ENCODE measurements at places on chromosomes 1 and 21.

DNA sequence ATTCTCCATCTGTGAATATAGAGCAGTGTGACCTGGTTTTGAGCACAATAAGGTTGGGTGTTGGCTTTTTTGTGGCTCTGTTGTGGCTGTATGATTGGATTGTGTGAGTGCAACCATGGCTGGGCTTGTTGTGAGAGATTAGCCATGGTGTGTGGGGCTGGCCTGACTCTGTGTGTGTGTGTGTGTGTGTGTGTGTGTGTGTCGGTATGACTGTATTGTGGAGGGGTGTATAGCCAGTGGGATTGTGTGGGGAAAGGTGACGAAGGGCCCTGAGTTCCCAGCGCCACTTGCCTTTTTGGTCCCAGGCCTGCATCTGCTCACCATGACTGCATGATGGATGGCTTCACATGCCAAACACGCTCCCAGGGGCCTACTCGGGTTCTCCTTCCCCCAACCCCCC, 5.9 kb upstream of the SLC6A9 start:
- DNase-seq, result no peak

- peak; percentile 44 for DNase-seq
Measured at GRCh38 chr1:226677027-226678020, 61.8 kb downstream of the ITPKB start.

GRCh38 chr1:53591924-53592323, 132.7 kb downstream of the DMRTB1 start:
- DNase-seq, result no peak

GRCh38 chr1:15639262-15639661, 22.0 kb downstream of the DDI2 start:
- DNase-seq, result no peak

DNA sequence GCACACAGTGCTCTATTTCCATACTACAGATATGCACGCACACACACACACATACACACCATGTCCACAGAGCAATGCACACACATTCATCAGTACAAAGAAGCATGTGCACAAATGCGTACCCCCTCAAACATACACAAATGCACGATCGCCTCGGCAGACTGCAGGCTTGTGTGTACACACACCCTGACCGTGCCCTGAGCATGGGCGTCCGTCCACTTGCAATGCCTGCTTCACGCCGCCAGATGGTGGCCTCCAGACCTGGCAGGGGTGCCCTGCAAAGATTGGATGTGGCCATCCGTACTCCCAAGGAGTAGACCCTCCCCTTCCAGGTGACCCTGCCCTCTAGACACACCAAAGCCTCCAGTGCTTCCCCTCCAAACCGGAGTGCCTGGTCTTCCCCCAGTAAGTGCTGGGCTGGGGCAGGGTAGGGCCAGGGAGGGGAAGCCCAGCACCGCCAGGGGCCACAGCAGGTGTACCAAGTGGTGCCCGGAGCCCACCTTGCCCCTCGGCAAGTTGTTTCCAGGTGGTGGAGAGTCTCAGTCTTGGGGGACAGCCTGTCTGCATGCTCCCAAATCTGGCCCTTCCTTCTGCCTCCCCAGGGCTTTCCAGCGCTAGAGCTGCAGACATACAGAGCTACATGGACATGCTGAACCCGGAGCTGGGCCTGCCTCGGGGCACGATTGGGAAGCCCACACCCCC, 20.6 kb downstream of the ESPN start:
- DNase-seq, result no peak

DNA sequence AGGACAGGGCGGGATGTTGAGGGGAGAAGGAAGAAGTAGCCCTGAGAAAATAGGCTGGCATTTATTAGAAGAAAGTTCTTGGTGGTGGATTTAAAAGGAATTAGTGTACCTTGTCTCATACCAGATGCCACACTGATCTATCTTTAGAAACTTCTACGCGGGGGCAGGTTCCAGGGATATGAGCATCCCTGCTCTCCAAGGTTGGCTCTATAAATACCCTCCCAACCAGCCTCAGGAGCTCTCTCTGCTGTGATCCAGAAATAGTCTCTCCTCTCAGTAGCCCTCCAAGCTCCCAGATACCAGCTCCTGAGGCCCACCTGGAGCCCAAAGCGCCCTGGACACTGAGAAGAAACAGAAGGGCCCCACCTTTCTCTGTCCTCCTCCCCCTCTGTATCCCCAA, 128.3 kb upstream of the TNR start:
- DNase-seq, result no peak

- no peak for DNase-seq
Measured at GRCh38 chr1:44857446-44857845, 14.4 kb upstream of the PTCH2 start.

DNA sequence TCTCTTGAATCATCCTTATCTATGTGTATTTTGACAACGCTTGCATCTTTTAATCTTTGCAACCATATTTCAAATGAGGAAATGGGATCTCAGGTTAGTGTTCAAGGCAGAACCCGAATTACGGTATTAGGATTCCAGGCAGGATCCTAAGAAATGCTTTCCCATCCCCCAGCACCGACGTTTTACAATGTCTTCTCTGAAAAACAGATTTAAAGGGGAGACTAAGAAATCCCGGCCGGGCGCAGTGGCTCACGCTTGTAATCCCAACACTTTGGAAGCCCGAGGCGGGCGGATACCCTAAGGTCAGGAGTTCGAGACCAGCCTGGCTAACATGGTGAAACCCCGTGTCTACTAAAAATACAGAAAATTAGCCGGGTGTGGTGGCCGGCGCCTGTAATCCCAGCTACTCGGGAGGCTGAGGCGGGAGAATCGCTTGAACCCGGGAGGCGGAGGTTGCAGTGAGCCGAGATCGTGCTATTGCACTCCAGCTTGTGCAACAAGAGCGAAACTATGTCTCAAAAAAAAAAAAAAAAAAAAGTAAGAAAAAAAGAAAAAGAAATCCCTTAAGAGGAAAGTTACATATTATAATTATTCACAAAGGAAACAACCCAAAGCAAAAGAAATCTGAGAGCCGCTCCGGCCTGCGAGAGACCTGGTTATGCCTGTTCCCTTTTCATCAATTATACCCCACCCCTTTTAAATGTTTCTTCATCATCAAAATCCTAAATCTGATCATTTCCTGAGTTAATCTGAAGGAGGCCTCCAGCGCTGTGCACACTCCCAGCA, 801 bp upstream of the GORAB start:
- DNase-seq, result no peak

DNA sequence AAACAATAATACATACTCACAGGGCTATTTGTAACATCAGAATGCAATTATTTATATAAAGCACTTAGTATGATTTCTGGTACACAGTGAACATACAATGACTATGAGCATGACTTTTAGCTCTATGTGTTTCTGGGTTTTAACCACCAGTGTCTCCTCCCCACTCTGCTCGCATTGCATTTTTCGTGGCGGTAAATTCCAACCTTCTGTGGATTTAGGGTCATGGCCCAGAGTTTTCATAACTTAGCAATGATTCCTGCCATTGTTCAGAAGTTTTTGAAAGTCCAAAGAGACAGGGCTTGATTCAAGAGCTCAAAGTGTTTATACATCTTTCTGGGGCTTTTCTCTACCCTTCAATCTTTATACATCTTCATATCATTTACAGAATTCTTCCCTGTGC, 191.3 kb downstream of the BACH1 start:
- no peak for DNase-seq

DNA sequence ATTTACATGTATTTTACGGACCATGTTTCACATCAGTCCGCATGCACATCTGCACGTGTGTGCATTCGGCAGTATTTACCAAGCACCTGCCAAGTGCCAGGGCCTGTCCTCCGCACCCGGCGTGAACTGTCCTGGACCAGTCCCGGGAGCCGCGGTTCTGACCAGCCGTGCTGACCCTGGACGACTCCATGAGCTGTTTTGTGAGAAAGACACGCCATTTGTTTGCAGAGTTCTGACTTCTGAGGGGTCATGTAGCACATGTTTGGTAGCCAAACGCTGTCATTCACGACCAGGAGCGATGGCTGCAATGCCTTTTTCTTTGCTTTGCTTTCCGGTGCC, 3.3 kb upstream of the OLIG2 start:
- DNase-seq, result no peak

DNA sequence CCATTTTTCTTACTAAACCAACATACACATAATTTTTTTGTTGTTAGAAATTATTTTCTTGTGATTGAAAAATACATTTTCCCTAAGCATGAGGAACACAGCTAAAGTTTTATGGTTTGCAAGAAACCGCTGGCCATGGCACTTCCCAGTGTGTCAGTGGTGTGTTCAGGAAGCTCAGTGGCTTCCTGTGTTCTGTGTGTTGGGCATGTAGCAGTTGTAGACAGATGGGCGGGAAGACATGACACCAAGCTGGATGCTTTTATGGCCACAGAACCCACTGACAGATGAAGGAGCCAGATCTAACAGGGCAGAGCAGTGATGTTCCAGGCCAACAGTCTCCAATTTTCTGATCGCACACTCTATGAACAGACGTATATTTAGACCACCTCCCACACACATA, 119.8 kb downstream of the GALNT2 start:
- DNase-seq, result no peak

DNA sequence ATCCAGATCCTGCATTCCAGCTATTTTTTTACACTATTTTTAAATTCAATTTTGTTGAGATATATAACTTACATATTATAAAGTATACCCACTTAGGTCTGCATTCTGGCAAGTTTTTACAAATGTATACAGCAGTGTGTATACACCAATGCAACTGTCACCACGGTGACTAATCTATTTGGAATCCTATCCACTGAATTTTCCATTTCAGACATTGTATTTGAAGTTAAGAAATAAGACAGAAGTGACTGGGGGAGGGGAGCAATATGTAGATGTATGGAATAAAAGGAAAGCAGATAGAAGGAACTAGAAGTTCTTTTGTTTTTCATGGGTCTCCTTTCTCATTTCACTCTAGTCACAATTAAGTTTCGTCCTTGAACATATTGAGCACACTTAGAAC, 431.5 kb upstream of the CHRM3 start:
- DNase-seq, result no peak

DNA sequence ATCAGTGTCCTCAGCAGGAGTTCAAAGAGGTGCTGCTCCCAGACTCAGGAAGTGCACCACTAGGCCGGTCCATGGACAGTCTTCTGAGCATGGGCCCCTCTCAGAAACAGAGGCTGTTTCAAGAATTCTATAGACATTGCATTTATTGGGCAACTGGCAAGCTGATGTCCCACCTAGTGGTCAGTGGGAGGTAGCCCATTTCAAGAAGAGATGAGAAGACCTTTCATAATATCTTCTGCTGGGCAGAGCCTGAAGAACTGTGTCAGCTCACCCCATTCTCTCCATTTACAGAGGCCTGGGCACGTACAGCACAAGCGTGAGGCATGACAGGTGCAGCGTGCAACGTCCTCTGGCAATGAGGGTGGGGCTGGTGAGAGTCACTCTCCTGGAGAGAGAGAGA, 216.0 kb downstream of the DYRK1A start:
- DNase-seq, result peak; percentile 39

- no peak for DNase-seq
Measured at GRCh38 chr1:31650161-31651088, 5.7 kb upstream of the PEF1 start.

GRCh38 chr1:194279975-194280374, 1093.6 kb upstream of the B3GALT2 start:
- no peak for DNase-seq

- no peak for DNase-seq
Measured at GRCh38 chr1:119587341-119587740, 60.7 kb downstream of the ZNF697 start.

DNA sequence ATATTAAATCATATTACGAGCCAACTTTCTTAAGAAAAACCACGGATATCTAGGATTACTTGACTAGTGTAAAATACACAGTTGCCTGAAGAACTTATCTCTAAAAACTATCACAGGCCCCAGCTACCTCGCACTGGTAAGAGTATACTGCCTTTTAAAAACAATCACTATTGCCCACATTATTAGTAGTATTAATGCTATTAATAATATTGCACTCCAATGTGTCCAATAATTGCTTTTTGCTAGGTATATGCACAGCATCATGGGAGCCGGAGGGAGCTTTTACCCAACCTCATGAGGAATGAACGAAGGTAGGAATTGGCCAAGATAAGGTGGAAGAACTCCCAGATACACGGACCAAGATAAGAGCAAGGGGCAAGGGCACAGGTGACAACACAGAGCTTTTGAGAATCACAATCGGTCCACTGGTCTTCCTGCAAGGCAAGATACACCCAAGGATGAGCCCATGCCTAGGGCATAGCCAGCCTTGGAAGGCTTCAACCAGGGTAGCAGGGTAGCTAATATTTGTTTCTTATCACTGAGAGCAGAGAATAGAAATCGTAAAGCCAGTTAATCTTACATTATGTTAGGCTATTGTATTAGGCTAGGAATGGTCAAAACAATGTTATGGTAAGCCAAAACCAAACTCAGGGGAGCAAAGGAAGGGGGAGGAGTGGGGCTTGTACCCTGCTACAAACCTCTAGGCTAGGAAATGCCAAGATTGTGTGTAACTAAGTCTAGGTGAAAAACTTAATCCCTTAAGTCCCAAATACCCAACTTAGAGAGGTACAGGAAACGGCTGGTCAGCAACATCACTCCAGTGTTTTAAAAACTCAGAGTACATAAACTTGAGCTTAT, 9.4 kb downstream of the GLUL start:
- no peak for DNase-seq

GRCh38 chr1:47940779-47941178, 56.4 kb downstream of the TRABD2B start:
- DNase-seq, result peak; percentile 47

DNA sequence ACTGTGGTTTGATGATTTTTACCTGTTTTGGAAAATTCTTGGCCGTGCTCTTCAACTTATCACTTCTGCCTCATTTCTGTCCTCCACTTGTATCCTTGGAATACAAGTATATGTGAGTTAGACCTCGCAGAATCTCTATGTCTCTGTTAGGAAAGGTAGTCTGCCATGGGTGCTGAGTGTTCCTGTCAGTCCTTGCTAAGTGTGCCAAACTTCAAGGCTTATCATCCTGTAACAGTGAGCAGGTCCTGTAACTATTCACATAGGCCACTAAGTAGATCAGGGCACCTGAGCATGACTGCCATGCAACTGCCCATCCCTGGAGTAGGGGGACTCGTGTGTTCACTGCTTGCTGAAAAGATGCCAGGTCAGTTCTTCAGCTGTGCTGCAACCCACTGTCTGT, 24.2 kb upstream of the BMP8B start:
- DNase-seq, result no peak

- no peak for DNase-seq
Measured at GRCh38 chr1:151570819-151571218, 30.7 kb downstream of the TUFT1 start.

GRCh38 chr1:119554183-119554582, 47.2 kb downstream of the HSD3B1 start:
- peak; percentile 38 for DNase-seq

DNA sequence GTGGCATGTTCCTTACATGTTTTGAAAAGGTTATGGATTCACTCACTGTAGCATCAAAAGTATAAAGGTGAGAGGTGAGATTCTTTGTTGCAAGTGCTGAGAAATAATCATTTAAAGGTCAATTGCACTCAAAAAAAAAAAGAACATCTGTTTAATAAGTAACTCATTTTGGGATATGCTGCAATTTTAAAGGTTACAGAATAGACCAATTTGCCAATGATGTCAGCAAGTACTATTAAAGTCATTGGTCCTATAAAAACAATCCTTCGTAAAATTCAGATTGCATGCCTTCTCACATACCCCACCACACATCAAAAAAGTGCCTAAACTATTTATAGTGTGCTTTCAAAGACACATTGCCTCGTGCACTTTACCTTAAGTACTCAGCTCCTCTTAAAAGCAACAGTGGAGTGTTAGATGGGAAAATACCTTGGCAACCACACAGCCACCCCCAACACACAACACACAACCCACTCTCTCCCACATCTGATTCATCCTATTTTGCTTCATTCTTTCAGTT, 218.2 kb upstream of the ADGRL2 start:
- no peak for DNase-seq

GRCh38 chr1:35564884-35565741, 7.5 kb downstream of the NCDN start:
- no peak for DNase-seq

- no peak for DNase-seq
Measured at GRCh38 chr1:94554580-94554979, 13.0 kb upstream of the F3 start.

Measured in fibroblast of skin of left quadriceps (primary cell).